ENCODE measurements at places on chromosomes 1 and 21.

DNA sequence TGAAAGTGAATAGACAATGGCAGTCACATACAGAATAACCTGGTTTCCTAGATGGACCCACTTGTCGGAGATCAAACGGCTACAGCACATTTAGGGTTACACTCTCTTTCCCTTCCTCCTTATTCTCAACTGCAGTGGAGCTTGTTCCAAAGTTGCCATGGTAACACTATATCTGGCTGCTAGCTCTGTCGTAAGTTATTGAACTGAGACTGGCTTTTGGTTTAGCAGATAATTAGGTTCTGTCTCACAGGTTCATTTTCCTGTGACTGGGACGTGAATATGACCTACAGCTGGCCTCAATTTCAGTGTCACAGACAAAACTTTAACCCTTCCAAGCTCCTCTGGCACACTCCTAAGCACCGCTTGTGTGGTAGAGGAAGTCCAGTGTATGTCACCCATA lies 875.8 kb downstream of the USP25 start:
- no peak for DNase-seq

DNA sequence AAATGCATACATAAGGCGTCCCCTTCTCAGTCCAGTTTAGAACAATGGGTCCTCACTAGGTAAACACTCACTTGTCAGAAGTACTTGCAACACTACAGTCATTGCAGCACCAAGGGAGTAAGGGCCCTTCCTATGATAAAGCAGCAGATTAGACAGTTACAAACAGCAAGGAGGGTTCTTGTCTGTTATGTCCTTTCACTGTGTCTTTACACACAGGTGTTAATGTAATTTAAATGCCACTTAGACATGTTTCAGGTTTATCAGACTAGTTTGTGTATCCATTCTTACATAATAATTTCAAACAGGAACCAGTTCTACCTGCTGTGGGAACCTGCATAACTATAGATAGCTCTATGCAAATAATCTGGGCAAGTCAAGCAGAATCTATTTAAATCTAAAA lies 105.6 kb upstream of the USH2A start:
- DNase-seq, result no peak

DNA sequence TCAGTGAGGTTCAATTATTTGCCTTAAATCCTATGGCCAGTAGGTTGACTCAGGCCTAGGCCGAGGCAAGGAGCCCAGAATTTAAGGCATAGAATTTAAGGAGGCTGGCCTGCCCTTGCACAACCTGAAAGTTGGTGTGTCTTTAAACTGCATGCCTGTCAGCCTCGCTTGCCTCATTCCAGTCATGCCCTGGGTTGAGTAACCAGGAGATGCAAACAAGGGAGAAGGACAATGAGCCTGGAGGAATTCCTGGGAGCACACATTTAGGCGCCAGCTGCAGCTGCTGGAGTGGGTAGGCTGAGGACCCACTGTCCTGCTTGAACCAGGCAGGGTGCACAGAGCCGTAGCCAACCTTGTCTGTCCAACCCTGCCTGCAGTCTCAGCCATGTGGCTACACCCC lies 11.7 kb downstream of the CD2 start:
- no peak for DNase-seq

GRCh38 chr21:45950740-45951515 lies 30.6 kb upstream of the COL6A1 start:
- DNase-seq, result no peak

DNA sequence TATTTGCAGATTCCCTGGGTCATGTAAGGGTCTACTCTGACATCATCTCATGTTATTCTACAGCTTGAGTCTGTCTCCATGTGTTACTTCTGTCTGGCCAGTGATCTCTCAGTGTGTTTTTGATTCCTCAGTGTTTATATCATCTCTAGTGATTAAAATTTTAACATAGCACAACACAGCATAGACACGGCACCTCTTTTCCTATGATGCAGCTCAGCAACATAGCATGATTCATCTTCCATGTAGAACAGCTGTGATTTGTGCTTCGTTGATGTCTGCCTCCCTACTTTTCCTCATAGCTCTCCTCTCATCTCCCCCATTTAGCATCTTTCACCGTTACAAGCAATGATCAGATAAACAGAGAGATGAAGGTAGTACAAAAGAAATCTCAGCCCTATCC lies 163.9 kb upstream of the DPT start:
- no peak for DNase-seq

GRCh38 chr1:164902491-164902890 lies 343.5 kb downstream of the PBX1 start:
- DNase-seq, result no peak

DNA sequence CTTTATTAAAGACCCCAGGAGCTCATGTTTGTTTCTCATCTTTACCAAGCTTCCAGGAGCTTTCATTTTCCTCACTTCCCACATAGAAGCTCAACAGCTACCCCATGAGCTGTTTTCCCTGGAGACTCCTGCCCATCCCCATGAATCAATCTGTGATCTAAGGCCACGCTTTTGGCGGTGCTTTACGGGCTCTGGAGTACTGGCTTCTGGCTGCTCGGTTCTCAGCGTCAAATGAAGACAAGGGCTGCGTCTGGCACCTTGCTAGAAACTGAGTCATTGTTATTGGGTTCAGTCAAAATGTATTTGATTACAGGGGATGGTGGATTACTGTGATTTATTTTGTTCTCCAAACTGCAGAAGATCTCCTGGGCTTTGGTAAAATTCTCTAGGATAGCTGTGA lies 39.9 kb downstream of the ACP6 start:
- DNase-seq, result no peak

GRCh38 chr1:116738673-116739370 lies 15.4 kb upstream of the CD2 start:
- no peak for DNase-seq

Measured in dorsolateral prefrontal cortex (tissue), 122 donors.